AML-193 (cell line): ENCODE measurements at places on chromosomes 4 and X.

DNA sequence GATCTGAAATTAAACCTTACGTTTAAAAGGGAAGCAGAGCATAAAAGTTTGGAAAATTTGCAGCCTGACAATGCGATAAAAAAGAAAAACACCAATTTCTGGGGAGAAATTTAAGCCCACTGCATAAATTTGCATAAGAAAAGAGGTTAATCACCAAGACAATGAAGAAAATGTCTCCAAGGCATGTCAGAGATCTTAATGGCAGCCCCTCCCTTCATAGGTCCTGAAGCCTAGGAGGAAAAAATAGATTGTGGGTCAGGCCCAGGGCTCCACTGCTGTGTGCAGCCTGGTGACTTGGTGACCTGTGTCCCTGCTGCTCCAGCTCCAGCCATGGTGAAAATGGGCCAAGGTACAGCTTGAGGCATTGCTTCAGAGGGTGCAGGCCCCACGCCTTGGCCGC, 264.0 kb upstream of the CT83 start:
- DNase-seq, result no peak

DNA sequence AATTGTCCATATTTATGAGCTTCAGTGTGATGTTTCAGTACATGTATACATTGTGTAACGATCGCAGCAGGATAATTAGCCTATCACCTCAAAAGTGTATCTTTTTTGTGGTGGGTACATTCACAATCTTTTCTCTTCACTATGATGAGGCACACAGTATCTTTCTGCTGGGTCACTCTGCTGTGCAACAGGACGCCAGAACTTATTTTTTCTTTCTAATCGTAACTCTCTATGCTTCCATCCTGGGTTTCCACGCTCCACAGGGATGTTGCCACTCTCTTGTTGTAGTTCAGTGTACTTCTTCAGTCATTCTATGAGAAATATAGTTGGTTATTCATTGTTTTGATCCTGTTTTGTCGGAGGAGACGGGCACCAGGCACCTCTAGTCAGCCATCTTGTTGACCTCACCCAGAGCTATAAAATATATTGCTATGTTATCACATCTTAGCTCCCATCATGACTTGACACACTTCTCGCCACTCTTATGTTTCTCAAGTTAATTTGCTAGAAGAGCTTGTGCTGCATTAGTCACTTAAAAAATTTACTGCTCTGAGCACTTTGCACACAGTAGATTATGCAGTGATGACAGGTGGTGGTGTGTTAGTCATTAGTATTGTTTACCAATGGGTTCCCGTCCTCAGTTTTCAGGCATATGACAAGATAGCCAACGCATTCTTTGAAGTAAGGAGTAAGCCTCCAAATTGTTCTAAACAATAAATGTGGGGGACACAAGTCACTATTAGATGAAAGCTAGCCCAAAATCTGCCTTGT, 1002.7 kb upstream of the PCDH7 start:
- DNase-seq, result no peak

DNA sequence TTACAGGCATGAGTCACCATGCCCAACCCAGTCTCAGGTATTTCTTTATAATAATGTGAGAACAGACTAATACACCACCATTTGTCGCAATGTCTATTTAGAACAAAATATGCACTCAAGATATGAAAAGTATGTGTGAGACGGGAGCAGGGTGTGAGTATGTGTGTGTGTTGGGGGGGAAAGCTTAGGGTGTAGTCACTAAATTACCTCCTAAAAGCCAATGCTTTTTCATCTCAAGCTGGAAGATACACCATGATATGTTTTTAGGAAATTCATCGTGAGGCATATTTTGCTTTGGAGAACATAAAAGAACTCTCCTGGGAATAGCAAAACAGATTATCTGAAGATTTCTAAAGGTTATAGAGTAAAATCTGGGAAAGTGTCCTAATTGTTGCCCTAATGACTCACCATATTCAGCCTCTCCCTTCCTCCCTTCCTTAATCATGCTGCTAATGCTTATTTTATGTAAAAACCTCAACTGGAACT, 262.7 kb downstream of the PDHA2 start:
- no peak for DNase-seq

- no peak for DNase-seq
Observed at GRCh38 chr4:173839865-173840264, 309.8 kb upstream of the HAND2 start.
